ENCODE measurements at places on chromosomes 16 and 17.

GRCh38 chr16:67963662-67964321 is 4.6 kb downstream of the SLC12A4 start:
- peak; percentile 69 for DNase-seq

DNA sequence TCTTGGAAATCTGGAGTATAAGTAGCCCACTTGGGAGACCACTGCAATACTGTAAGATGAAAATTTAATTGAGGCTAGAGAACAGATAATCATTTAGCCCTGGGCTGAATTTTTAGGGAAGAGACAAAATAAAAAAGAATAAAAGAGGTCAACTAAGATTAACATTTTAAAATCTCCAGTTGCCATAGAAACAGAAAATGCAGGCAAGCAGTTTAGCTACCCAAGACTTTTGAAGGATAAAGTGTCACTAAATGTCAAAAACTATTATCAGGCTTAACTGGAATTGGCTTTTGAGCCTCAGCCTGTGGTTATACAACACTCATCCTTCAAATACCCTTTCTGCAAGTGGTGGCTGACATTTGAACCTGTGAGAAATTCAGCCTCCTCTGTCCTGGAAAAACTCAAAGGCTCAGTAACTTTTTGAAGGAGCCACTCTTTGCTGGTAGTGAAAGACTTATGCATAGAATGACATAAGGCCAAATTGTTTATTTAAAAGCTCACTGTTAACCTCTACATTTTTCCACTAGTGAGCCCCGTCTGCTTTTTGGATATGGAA is 220.7 kb upstream of the KCNJ16 start:
- no peak for DNase-seq

- DNase-seq: no peak
These were observed 23.6 kb upstream of the USP22 start for GRCh38 chr17:21066394-21066793.

DNA sequence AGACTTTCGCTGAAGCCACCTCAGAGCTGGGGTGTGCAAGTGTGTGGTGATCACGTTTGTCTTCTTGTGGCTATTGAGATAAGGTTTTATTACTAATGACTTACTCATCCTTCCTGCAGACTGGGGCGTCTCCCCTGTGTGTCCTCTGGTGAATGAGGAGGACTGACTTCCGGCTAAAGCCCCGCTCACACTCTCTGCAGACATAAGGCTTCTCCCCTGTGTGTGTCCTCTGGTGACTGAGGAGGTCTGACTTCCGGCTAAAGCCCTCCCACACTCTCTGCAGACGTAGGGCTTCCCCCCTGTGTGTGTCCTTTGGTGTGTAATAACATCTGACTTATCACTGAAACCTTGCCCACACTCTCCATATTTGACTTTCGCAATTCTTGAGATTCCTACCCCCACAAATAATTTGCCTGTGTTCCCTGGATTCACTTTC is 19.4 kb downstream of the PRDM7 start:
- no peak for DNase-seq

- no peak for DNase-seq
These were observed 210.0 kb downstream of the TMEM114 start for GRCh38 chr16:8380311-8380710.

- peak; percentile 81 for DNase-seq
These were observed 6.7 kb downstream of the PITPNA start for GRCh38 chr17:1555651-1556471.

GRCh38 chr16:9232102-9232770 is 140.8 kb downstream of the HAPSTR1 start:
- DNase-seq: no peak

DNA sequence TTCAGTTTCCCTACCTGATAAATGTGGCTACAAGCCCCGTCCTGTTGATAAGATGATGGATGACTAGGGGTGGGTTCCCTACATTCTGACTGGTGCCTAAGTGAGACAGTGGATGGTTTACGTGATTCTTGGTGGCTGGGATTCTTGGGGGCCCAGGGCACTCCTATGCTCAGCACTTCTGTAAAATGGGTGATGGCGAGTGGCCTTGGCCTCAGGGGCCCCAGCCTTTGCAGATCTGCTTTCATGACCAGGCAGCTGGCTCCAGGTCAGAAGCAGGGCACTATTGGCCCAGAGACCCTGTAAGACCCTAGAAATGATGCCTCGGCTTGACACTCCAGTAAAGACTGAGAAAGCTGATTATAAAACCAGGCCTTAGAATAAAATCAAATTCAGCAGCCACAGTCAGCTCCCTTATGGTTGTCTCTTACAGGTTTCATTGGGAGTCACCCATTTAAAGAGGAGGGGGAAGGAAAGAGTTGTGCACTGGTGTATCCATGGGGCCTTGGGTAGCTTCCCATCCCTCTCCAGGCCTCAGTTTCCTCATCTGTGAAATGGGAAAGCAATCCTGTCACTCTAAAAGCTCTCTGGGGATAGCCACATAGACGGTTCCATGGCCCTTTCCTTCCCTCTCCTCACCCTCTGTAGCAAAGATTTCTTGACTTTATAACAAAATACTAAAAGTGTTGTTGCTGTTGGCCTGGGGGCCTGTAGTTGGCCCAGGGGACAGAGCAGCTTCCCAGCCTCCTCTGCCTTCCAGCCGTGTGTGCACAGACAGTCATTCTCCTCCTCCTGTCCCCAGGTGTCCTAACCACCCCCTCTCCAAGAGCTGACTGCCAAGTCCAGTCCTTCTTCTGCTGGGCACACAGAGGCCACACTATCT is 1.2 kb downstream of the SNX20 start:
- no peak for DNase-seq

GRCh38 chr17:44919411-44919810 is 4.1 kb upstream of the GFAP start:
- no peak for DNase-seq

DNA sequence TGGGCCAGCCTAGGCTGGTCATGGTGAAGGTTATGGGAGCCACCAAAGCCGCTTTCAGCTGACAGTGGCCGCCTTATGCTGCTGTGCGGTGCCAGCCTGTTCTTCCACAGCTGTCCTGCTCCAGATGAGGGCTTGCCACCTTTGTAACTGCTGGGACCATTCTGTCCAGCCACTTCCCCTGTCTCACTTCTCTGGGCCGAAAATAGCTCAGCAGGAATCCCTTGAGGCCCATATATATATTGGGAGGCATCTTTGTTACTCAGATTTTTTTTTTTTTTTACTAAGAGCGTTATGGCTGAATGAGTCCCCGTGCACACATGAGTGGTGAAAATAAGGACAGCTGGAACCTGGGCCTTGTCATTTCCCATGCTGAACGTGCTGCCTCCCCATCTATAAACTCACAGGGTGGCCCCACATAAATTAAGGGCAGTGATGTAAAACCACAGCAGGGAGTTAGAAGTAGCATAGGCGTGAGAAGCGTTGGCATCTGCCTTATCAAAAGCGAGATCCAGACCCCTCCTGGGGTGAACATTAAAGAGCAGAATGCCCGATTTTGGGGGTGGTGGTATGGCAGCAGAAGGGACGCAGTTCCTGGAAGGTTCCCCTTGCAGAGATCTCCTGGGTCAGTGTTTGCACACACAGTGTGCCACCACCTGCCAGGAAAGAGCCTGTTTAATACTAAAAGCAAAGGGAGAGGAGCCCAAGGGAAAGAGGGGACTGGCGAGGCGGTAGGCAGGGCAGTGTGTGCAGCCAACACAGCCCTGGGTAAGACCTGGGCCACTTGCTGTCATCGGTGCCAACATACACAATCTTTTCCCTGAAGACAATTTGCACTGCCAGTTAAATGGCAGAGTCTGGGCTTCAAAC is 57.8 kb downstream of the USP43 start:
- no peak for DNase-seq

GRCh38 chr17:49694847-49695697 is 12.7 kb downstream of the SLC35B1 start:
- peak; percentile 62 for DNase-seq

GRCh38 chr16:2692251-2692947 is 10.1 kb downstream of the KCTD5 start:
- DNase-seq: no peak

DNA sequence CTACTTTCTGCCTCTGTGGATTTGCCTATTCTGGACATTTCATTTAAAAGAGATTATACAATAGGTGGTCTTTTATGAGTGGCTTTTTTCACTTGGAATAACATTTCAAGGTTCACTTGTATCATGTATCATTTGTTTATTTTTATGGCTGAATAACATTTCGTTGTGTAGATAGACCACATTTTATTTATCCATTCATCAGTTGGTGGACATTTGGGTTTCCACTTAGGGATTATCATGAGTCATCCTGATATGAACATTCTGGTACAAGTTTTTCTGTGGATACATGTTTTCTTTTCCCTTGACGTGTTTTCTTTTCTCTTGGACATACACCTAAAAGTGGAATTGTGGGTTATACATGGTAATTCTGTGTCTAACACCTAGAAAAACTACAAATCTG is 25.3 kb downstream of the PRSS54 start:
- no peak for DNase-seq

DNA sequence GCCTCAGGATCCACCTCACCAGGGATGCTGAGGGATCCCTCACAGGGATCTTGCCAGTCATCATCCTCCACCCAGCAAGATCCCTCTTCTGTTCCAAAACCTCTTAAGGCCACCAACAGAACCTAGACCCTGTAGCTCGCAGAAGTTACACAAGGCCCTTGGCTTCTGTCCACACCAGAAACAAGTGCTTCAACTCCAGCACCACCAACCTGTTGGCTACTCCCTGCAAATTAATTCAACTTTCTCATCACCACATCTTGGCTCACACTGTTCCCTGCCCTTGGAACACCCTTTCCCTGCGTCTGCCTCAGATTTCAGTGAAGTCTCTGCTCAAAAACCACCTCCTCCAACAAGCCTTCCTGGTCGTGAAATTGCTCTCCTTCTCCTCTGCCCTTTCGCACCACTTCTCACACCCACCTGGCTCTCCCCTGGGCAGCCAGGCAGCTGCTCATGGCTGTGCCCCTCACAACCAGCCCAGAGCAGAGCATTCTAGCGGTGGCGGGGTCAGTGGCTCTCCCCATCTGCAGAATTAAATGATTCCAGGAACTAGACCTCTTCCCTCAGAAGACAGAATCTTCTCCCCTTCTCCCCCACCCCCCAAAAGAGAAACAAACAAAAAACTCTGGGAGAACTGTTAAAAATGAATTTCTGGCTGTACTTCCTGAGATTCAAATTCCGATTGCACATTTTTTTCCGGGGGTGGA is 1.8 kb downstream of the PLLP start:
- peak; percentile 32 for DNase-seq

GRCh38 chr17:74831444-74832146 is 28.1 kb downstream of the GRIN2C start:
- DNase-seq: no peak

DNA sequence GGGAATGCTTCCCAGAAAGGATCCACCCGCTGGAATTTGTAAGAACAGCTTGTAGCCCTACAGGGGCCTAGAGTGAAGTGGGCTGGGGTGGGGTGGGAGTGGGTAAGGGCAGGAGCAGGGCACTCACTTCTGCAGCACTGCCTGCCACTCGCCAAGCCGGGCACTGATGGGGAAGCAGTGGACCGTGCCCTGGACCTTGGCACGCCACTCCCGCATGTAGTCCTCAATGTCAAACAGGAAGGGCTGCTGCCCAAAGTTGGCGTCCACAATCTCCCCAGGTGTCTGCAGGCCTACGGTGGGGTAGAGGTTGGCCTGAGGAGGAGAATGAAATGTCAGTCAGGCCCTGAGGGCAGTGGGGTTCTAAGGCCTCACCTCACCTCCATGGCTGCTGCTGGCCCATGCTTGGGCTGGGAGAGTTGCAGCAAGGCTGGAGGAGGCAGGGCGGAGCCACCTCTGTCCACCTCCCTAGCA is 15.7 kb upstream of the GFOD2 start:
- DNase-seq: peak; percentile 67

GRCh38 chr16:65739518-65739917 is 617.7 kb upstream of the CDH11 start:
- DNase-seq: no peak

DNA sequence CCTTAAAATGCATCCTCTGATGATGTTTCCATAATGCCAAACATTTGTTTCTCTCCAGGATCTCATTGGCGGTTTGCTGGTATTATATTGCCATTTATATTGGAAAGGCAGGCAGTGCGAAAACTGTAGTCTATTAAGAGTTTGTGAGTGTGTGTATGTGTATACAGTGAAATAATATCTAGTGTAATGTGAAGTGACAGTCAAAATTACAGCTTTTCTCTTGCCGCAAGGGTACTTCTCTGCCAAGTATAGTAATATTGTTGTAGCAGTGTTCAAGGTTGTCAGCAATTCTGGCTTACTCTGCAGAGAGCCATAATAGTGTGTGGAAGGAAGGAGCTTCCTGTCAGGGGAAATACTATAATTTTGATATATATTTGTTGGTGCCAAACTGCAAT is 178.6 kb downstream of the WWOX start:
- DNase-seq: no peak

GRCh38 chr17:71158437-71158836 is 962.4 kb upstream of the SOX9 start:
- DNase-seq: no peak
